ENCODE measurements at places on chromosomes 12 and 14.

DNA sequence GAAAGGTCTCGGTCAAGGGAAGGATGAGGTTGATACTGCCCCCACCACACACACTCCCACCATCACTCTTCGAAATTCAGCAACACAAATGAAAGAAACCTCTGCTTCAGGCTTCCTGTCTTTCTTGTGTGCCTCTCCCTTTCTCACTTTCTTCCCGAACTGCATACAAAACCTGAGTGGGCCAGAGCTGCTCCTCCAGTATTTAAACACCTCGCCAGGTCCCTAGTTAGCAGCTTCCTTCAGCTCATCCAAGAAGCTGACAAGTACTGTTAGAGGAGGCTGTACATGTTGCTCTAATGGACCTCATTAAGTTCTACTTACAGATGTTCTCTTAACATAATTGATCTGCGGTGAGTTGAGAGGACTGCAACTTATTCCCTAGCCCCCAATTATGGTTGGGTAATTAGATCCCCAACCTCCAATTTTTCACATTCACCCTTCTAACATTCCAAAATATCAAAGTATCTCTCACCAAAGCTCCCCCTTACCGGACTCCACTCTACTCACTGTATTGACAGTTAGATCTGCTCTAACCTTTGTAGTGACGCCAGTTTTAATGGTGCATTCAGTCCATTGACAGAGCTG lies 4.1 kb upstream of the LMO3 start:
- no peak for DNase-seq

DNA sequence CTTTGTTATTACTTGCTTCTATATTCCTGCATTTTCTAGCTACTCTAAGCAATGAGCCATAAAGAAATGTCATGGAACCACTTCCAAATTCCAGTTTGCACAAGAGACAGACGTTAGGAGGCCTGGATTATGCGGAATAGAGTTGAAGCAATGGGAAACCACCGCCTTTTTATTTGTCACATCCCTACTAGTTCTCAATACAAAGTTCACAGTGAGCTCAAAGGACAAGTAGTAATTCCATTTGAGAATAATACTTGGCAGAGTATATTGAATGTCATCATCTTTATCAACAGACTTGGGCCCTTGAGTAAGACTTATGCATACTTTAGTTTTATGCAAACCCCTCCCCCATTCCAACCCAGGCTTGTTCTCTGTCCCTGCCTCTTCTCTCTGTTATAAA lies 3.7 kb upstream of the SLC15A5 start:
- peak; percentile 45 for DNase-seq

- no peak for DNase-seq
Observed at GRCh38 chr12:108668063-108668462, 34.4 kb upstream of the SELPLG start.

DNA sequence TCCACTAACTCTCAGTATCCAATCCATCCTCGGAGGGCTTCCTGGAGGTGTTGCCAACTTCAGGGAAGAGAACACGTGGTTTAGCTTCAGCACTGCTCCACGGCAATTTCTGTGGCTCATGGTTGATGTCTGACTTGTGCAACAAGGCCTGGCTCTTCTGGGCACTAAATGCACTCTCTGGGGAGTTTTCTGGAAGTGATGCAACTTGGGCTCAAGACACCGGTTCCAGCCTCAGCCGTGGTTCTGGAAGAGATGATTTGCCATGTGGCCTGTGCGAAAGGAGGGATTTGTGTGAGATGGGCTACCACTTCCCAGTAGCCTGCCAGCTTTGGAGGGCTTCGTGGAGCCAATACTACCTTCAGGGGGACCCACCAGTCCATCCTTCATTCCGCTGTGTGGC lies 118.6 kb upstream of the RTL1 start:
- DNase-seq, result no peak

DNA sequence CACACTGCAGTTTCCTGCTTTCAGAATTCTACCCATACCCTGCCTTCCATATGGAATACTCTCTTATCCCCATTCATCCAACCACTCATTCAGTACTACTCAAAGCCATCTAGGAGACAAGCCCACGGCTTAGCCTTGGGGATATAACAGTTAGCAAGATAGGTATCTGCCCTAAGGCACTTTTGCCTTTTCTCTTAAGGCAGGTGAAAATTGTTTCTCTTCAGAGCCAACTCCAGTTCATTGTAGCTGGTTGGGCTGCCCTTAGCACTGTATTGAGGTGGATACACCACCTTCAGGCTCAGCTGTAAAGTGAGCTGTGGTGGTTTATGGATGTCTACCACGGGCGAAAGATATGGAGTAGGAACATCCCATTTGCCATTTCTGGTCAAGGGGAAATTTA lies 729.7 kb upstream of the TBX3 start:
- no peak for DNase-seq

GRCh38 chr12:65943388-65944137 lies 119.3 kb downstream of the HMGA2 start:
- DNase-seq, result no peak

DNA sequence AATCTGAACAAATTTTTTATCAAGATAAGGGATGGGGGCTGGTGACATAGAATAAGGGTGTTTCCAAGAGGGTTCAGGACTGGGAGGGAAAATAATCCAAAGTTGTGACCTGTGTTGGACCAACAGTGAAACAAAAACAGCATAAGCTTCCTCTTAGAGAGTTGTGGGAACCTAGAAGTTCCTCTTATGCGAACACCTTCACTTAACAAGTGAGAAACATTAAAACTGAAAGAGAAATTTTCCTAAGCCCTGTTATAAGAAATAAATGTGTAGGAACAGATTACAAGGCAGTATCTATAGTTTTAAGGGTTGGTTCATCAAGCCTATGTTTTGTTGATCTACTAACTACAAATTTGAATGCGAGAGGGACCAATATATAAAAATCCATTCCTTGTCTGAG lies 58.4 kb downstream of the LLPH start:
- DNase-seq, result no peak

DNA sequence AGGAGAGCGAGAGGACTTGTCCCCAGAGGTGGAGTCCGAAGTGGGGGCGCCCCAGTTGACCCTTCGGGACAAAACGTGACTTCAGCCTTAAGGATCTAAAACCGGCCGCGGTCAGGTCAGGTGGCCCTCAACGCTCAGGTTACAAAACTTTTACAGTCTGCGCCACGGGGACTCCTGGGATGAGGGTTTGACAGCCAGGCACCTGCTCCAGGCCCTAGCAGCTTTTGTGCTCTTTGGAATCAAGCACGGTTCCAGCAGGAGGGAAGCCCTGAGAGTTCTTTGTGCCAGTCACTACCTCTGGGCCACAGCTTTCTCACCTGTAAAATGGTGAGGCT lies 337 bp downstream of the ZC2HC1C start:
- no peak for DNase-seq

DNA sequence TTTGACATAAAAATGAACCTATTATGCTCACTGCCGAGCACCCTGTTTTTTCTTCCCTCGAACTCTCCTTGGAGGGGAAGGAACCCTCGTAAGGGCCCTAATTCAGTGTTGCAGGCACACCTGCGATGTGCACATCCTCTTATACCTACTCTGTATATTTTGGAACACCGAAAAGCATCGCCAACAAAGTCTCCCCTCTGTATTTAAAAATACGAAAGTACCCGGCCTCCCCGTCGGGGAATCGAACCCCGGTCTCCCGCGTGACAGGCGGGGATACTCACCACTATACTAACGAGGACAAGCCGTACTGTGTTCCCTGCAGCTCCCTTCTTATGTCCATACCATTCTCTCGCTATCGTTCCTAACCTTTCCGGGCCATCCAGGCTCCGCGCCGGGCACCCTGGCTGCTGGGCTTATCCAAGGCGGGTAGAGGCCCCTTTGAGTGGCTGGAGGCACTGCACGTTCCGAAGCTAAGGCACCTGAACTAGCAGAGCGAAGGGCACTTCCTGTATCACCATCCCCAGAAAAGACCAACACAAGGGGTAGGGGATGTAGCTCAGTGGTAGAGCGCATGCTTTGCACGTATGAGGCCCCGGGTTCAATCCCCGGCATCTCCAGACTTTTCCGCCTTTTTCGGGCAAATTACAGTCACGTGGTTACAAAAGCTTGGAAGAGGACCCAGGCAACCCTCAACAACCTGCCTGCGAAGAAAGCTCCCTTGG lies 25.1 kb upstream of the UBC start:
- DNase-seq, result peak; percentile 92

DNA sequence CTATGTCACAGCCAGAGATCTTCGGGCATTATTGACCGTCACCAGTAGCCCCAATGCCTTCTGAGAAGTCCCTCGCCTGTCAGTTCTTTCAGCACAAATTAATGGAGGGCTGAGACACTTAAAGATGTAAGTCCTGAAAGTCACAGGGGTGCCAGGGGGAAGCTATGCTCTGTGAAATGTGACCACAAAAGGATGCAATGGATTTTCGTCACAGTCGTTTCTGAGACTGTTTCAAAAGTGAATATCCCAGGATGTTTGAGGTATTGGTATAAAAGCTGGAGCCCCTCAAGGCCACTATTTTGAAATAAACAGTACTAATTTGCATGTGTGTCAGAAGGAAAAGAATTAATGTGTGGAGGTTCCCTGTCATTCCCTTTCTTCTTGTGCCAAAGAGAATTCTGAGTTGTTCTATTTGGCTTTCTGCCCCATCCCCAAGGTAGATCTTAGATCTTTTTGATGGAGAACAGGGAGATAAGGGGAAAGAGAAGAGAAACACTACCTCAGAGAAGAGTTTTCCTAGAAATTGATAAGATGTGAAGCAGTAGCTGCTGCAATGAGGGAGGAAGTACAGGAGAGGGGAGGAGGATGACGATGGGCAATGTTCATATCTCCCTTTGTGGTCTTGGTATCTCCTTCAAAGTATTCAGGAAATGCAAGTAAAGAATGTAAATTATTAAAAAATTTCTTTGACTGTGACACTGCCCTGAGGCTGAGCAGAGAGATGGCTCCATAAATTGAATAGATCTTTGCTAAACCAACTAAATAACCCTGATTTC lies 101.8 kb upstream of the NAP1L1 start:
- DNase-seq, result peak; percentile 58

GRCh38 chr14:91339671-91340369 lies 77.8 kb downstream of the CCDC88C start:
- DNase-seq, result no peak

All from iris pigment epithelial cell (primary cell).